ENCODE measurements at places on chromosomes 5 and 9.

- no peak for DNase-seq
Measured at GRCh38 chr9:71955300-71955915, 44.0 kb downstream of the C9orf85 start.

- DNase-seq: peak; percentile 58
Measured at GRCh38 chr5:169637085-169637548, at the start of gene DOCK2. Gene DOCK2, plus strand, starts transcription at chr5:169637275. Its CDS starts 52 bp downstream, at chr5:169637327.

DNA sequence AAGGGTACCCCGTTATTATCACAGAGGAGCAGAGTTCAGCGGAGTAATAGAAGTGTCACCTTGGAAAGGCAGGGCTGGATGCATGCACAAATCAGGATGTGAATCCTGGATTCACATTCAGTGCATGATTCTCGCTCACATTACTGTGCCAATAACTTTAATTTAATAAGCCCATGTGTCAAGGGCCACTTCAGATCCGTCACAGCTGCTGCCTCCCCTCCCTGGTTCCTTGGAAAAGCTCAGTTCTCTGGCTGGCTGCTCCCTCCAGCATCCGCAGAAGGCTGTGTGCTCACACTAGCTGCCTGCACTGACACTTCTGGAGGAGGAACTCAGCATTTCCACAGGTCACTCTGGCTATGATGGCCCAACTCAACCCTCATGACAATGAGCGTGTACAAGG, 256.8 kb upstream of the ADAMTS16 start:
- DNase-seq: no peak

- DNase-seq: no peak
Measured at GRCh38 chr5:8843771-8844170, 702.1 kb downstream of the SEMA5A start.

GRCh38 chr5:11734369-11734768, 169.9 kb downstream of the CTNND2 start:
- DNase-seq: no peak

GRCh38 chr5:127416906-127417305, 100.5 kb upstream of the PRRC1 start:
- no peak for DNase-seq

GRCh38 chr9:99305820-99306811, 84.0 kb downstream of the SEC61B start:
- DNase-seq: no peak

DNA sequence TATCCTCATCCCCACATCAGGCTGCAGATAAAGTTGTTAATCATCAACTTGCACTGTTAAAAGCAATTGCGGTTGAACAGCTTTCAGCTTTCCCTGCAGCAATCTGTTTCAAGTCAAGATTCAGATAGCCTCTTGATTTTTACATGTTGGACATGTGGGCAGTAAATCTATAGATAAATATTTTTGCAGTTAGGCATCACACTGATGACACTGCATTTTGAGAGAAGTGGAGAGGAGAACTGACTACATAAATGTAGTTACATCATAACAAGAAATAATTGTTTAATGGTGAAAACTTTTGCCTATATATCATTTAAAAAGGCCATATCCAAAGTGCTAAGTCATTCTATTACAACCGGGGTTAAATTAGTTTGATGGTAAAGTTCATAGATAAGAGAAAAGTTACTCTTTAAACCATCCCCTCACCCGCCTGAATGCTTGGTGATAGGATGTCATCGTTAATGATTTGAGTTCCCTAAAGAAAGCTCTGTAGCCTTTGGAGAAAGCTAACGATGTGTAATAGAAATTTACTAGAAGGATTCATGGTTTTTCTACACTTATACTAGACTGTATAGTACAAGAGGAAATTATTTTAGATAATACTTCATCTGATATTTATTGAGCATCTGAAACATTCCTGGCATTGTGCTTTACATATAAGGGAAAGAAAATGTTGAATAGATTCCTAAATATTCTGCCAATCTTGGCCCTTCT, 30.8 kb upstream of the ALDH1A1 start:
- DNase-seq: no peak

GRCh38 chr9:70569791-70570190, 155.3 kb upstream of the KLF9 start:
- no peak for DNase-seq

DNA sequence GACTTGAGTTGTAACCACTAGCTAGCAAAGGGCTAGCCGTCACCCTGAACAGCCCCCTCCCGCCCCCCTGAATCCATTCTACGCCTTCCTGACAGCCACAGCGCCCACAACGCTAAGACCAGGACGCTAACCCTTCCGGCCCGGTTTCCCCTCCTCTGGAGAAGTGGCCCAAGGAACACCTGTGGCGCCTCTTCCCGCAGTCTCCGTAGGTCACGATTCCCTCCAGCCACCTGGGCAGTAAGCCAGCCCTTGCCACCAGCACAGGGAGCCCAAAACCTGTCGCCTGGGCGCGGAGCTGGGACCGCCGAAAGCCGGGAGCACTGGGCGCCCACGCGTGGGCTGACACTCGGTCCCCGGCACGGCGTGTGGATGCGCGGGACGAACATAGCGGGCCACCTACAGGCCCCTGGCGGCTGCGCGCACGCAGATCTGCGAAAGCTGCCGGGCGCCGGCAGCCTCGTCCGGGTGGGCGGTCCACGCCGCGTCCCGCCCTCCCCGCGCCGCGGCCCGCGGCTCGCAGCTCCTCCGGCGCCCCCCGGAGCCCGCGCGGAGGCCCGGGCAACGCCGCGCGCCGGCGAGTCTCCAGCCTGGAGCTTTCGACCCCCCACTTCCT, 596 bp downstream of the IRF1 start:
- DNase-seq: peak; percentile 56

GRCh38 chr5:40446910-40447309, 232.8 kb upstream of the PTGER4 start:
- peak; percentile 8 for DNase-seq

- no peak for DNase-seq
Measured at GRCh38 chr5:109155625-109156024, 254.1 kb downstream of the PJA2 start.

- DNase-seq: no peak
Measured at GRCh38 chr9:5500441-5501235, 9.7 kb upstream of the PDCD1LG2 start.

- DNase-seq: no peak
Measured at GRCh38 chr9:129108805-129109536, 1.6 kb downstream of the CRAT start.

GRCh38 chr9:129988607-129989361, 54.2 kb downstream of the FNBP1 start:
- peak; percentile 44 for DNase-seq

- DNase-seq: no peak
Measured at GRCh38 chr5:152366716-152367115, 38.4 kb downstream of the NMUR2 start.

- DNase-seq: no peak
Measured at GRCh38 chr5:85896514-85896913, 721.2 kb upstream of the COX7C start.

- DNase-seq: no peak
Measured at GRCh38 chr9:22645893-22646292, 199.3 kb downstream of the DMRTA1 start.

DNA sequence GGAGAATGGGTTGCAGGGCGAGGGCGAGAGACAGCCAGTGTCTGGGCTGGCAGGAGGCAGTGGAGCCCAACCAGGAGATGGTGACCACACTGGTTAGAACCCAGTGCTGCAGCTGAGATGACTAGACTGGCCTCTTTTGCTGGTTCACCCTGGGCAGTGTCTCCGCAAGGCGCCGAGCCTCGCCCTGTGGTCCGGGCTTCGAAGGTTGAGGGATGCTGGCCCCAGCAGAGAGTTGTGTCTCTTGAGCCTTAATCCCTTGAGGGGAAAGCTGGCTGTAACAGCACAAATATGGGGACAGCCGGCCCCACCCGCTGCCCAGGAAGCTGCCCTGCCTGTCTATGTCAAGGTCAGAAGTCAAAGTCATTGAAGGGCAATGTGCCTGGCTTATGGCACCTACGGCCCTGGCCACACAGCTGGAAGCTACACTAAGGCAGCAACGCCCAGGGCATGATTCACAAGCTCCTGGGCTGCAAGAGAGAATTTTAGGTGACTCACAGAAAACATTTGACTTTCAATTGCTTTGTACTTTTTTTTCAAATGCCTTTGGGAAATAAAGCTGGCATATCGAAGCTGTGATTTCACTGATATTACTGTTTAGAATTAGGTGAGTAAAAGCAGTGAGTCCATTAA, 33.3 kb downstream of the NKX2-5 start:
- DNase-seq: no peak

- no peak for DNase-seq
Measured at GRCh38 chr9:649128-650074, 192.1 kb upstream of the DMRT1 start.

GRCh38 chr9:125431012-125431305, 169.3 kb downstream of the GAPVD1 start:
- DNase-seq: no peak

GRCh38 chr5:63554191-63554590, 408.1 kb downstream of the HTR1A start:
- DNase-seq: no peak

GRCh38 chr5:63155310-63155631, 576.7 kb downstream of the LRRC70 start:
- no peak for DNase-seq

- DNase-seq: no peak
Measured at GRCh38 chr9:128149001-128149701, at the start of gene LCN2. Gene LCN2, plus strand, starts transcription at chr9:128149453. Its CDS starts 73 bp downstream, at chr9:128149526.

DNA sequence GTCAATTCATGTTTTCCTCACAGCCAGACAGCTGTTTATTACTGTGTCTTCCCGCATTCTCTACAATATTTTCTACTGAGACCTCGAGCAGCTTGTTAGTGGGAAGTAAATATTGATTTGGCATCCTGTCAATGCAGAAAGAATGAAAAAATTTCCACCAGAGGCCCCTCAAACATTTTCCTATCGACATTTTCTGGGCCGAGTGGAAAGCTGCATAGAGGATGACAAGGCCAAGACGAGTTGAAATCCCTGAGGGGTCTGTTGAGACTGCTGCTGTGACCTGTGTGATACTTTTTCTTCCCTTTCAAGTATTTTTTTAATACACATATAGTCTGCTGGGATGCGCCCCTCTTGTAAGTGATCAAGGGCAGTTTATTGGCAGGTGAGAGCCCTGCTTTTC, 91.4 kb upstream of the SH3GL2 start:
- DNase-seq: no peak

- DNase-seq: no peak
Measured at GRCh38 chr9:81844131-81844567, 84.1 kb upstream of the SPATA31D4 start.

- DNase-seq: no peak
Measured at GRCh38 chr9:89426384-89426961, 71.4 kb downstream of the SEMA4D start.

DNA sequence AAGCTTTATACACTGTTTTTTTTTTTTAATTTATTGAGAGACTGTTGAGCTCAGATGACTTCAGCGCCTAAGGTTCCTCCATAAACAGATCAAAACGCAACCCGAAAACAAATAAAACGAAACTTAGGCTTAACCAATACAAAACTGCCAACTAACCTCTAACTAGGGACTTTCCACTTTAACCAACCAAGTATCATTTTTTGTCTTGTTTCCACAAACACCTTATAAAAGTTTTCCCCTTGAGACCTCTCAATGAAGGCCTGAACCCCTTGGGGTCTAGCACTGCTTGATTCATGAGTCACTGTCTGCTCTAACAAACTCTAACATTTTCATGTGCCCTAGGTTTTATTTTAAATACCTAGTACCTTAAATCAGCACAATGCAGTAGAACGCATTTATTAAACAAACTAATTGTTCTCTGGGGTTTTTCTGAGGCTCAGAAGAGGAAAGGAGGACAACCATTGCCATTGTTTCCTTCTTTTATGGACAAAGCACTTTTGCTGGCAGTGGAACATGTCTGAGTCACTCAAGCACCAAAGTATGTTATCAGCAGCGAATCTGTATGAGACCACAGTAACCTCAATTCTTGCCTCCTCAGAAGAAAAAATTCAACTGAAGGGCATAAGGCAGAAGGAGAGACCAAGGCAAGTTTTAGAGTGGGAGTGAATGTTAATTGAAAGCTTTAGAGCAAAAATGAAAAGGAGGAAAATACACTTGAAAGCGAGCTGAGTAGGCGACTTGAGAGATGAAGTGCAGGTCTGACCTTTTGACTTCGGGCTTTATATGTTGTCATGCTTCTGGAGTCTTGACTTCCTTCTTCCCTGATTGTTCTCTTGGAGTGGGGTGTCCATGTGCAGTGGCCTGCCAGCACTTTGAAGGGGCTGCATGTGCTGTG, 97.7 kb upstream of the HCN1 start:
- no peak for DNase-seq

GRCh38 chr5:30959238-30959637, 234.2 kb upstream of the CDH6 start:
- DNase-seq: no peak

- DNase-seq: no peak
Measured at GRCh38 chr5:76745670-76746069, 29.7 kb downstream of the F2R start.

- no peak for DNase-seq
Measured at GRCh38 chr5:124732428-124733328, 13.8 kb downstream of the ZNF608 start.

GRCh38 chr9:131485728-131486422, 16.8 kb upstream of the POMT1 start:
- DNase-seq: no peak

- no peak for DNase-seq
Measured at GRCh38 chr5:142839711-142840346, 69.7 kb downstream of the ARHGAP26 start.

GRCh38 chr9:98010445-98010844, 27.3 kb downstream of the ANP32B start:
- no peak for DNase-seq

GRCh38 chr9:34590381-34591247, 1.1 kb upstream of the CNTFR start:
- no peak for DNase-seq

GRCh38 chr9:71628247-71628646, 140.1 kb downstream of the CEMIP2 start:
- peak; percentile 29 for DNase-seq

DNA sequence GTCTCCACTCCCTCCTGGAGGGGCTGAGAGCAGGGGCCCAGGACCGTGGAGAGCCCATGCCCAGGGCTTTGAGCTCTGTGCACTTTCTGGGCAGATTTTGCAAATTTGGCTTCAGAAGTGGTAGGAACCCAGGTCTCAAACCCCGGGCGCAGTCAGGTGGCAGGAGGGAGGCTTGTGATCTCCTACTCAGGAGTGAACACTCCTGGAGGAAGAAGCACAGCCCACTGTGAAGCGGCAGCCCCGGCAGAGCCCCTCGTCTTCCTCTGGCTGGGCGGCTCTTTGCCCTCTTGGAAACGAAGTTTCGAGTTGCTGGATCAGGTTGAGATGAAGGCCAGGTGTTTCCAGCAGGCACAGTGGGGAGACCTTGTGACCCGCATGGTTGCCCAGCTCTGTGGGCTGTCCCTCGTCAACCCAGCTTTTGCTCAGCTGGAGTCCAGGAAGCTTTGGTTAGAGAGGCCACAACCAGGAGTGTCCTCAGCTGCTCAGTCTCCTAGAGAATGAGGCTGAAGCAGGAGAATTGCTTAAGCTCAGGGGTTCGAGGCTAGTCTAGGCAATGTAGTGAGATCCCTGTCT, 48.5 kb downstream of the WNK2 start:
- no peak for DNase-seq

GRCh38 chr5:136004436-136004835, 24.4 kb upstream of the TGFBI start:
- DNase-seq: no peak
